ENCODE measurements at places on chromosomes 7 and 10. TPM values are rescaled to one million over a fixed set of nuclear protein-coding genes. Genes with fewer than 3 reads are reported as not detected.

- no peak for DNase-seq
Measured at GRCh38 chr7:96691702-96692101, 17.9 kb downstream of the SEM1 start.

- no peak for DNase-seq
Measured at GRCh38 chr7:4764402-4765007, 10.9 kb upstream of the AP5Z1 start.

GRCh38 chr10:115744089-115744488 is 528.9 kb downstream of the GFRA1 start:
- no peak for DNase-seq

GRCh38 chr10:66931340-66931948 is 5.6 kb downstream of the LRRTM3 start:
- DNase-seq = peak; percentile 2

DNA sequence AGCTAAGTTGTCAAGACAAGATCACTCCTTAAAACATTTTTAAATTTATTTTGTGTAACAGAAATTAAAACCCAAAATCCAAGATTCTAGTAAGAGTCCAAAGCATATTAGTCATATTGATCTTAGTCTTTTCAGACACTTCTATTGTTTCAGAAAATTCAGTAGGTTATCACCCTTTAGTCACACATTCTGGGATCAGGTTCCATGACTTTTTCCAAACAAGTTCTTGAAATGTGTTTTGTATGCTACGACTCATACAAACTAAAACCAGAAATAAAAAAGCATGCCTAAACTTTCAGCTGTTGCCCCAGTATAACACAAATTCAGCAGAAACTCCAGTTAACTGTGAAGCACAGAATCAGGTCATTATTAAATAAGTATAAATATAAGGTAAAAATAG is 10.7 kb downstream of the SEMA3D start:
- DNase-seq = no peak

GRCh38 chr10:78891741-78892140 is 177.0 kb upstream of the ZMIZ1 start:
- DNase-seq = no peak

GRCh38 chr7:23955145-23955544 is 245.1 kb downstream of the STK31 start:
- DNase-seq = no peak

GRCh38 chr10:93703066-93703465 is 674 bp upstream of the FRA10AC1 start:
- no peak for DNase-seq

- no peak for DNase-seq
Measured at GRCh38 chr10:131925011-131925649, 24.3 kb downstream of the PPP2R2D start.

DNA sequence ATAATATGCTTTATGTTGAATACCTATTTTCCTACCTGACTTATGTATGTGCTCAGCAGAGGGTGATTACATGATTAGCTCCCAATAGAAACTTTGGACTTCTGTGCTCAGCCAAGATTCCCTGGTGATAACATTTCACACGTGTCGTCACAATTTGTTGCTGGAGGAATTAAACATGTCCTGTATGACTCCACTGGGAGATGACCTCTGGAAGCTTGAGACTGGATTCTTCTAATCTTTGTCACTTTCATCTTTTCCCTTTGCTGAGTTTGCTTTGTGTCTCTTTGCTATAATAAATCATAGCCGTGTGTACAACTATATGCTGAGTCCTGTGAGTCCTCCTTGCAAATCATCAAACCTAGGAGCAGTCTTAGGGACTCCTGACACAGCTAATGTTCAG is 120.9 kb upstream of the LRRTM3 start:
- DNase-seq = no peak

GRCh38 chr10:33684211-33684611 is 349.7 kb upstream of the NRP1 start:
- no peak for DNase-seq

The PIP gene
- total RNA-seq = not detected

The RPEL1 gene
- not detected for total RNA-seq

The UNCX gene
- not detected for total RNA-seq

The NRCAM gene
- total RNA-seq = 2.5 TPM

The GHRHR gene
- total RNA-seq = not detected
